ENCODE measurements at places on chromosomes 12 and 14. TPM values are rescaled to one million over a fixed set of nuclear protein-coding genes. Genes with fewer than 3 reads are reported as not detected.

DNA sequence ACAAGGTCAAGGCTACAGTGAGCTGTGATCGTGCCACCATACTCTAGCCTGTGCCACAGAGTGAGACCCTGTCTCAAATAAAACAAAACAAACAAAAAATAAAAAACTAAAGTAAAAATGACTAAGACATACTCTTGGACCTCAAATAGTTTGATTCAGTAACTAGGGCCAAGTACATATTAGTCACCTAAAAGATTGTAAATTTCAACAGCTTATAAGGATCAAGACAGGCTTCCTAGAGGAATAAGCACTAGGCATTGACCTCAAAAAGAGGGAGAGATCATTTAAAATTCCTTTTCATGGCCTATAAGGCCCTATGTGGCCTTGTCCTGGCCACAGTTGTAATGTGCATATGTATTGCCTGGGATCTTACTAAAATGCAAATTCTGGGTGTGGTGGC, 46.0 kb upstream of the CHST11 start:
- H3K27ac ChIP-seq: no peak overlapping the region
- no peak overlapping the region for H3K4me3 ChIP-seq
- H3K36me3 ChIP-seq: no peaks in the 10 kb centered on the region
- DNase-seq: no peak

Gene PPFIA2
- total RNA-seq: 7.3 TPM

Gene ADAMTS20
- total RNA-seq: not detected

GRCh38 chr14:68177728-68178127, 358.1 kb downstream of the RAD51B start:
- no peak overlapping the region for H3K4me3 ChIP-seq
- peaks cover 11% of the 10 kb centered on the region for H3K4me1 ChIP-seq
- H3K36me3 ChIP-seq: no peaks in the 10 kb centered on the region
- no peaks in the 10 kb centered on the region for H3K27me3 ChIP-seq

Gene PIK3C2G
- total RNA-seq: not detected

- no peaks in the 10 kb centered on the region for H3K27me3 ChIP-seq
- H3K4me3 ChIP-seq: no peak overlapping the region
- peaks cover 2% of the 10 kb centered on the region for H3K4me1 ChIP-seq
- DNase-seq: no peak
- H3K36me3 ChIP-seq: peaks cover 90% of the 10 kb centered on the region
- H3K27ac ChIP-seq: no peak overlapping the region
Measured at GRCh38 chr12:49038291-49038955, 19.8 kb upstream of the PRKAG1 start.

- no peak for DNase-seq
- H3K27ac ChIP-seq: no peak overlapping the region
- H3K4me3 ChIP-seq: no peak overlapping the region
- H3K27me3 ChIP-seq: no peaks in the 10 kb centered on the region
- peaks cover 31% of the 10 kb centered on the region for H3K36me3 ChIP-seq
Measured at GRCh38 chr14:34782031-34782430, 67.6 kb upstream of the CFL2 start.

GRCh38 chr14:101111620-101112290, 208.2 kb upstream of the RTL1 start:
- H3K4me3 ChIP-seq: no peak overlapping the region
- no peak overlapping the region for H3K27ac ChIP-seq
- peak; percentile 8 for DNase-seq
- no peaks in the 10 kb centered on the region for H3K27me3 ChIP-seq
- no peaks in the 10 kb centered on the region for H3K4me1 ChIP-seq
- no peaks in the 10 kb centered on the region for H3K36me3 ChIP-seq

GRCh38 chr14:58716706-58717105, 78.9 kb downstream of the DACT1 start:
- no peaks in the 10 kb centered on the region for H3K4me1 ChIP-seq
- H3K4me3 ChIP-seq: no peak overlapping the region
- no peak overlapping the region for H3K27ac ChIP-seq
- no peak for DNase-seq
- no peaks in the 10 kb centered on the region for H3K27me3 ChIP-seq

DNA sequence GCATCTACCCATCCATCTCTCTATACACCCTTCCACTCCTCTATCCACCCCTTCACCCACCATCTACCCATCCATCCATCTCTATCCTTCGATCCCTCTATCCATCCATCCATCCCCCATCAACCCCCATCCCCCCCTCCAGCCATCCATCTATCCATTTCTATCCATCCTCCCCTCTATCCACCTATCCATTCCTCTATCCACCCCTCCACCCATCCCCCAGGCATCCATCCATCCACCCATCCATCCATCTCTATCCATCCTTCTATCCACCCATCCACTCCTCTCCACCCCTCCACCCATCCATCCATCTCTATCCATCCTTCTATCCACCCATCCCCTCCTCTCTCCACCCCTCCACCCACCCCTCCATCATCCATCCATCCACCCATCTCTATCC, 17.5 kb upstream of the GPR132 start:
- H3K4me3 ChIP-seq: no peak overlapping the region
- peaks cover 3% of the 10 kb centered on the region for H3K27me3 ChIP-seq
- no peak overlapping the region for H3K27ac ChIP-seq
- peaks cover 14% of the 10 kb centered on the region for H3K4me1 ChIP-seq
- H3K36me3 ChIP-seq: no peaks in the 10 kb centered on the region

GRCh38 chr12:24705216-24705615, 243.7 kb downstream of the BCAT1 start:
- no peaks in the 10 kb centered on the region for H3K36me3 ChIP-seq
- no peak for DNase-seq
- H3K4me3 ChIP-seq: no peak overlapping the region
- peaks cover 9% of the 10 kb centered on the region for H3K4me1 ChIP-seq

- no peak overlapping the region for H3K27ac ChIP-seq
- H3K27me3 ChIP-seq: no peaks in the 10 kb centered on the region
- H3K4me1 ChIP-seq: no peaks in the 10 kb centered on the region
- no peaks in the 10 kb centered on the region for H3K36me3 ChIP-seq
- DNase-seq: no peak
Measured at GRCh38 chr14:93368996-93369712, 22.2 kb downstream of the COX8C start.

- H3K27me3 ChIP-seq: no peaks in the 10 kb centered on the region
- no peak overlapping the region for H3K4me3 ChIP-seq
- DNase-seq: no peak
- peak overlapping the region; percentile 72 for H3K27ac ChIP-seq
Measured at GRCh38 chr14:70881549-70882177, 25.6 kb upstream of the PCNX1 start.

- H3K27ac ChIP-seq: no peak overlapping the region
- no peak overlapping the region for H3K4me3 ChIP-seq
- no peaks in the 10 kb centered on the region for H3K36me3 ChIP-seq
- no peaks in the 10 kb centered on the region for H3K27me3 ChIP-seq
Measured at GRCh38 chr12:69931569-69931968, 106.5 kb downstream of the MYRFL start.

DNA sequence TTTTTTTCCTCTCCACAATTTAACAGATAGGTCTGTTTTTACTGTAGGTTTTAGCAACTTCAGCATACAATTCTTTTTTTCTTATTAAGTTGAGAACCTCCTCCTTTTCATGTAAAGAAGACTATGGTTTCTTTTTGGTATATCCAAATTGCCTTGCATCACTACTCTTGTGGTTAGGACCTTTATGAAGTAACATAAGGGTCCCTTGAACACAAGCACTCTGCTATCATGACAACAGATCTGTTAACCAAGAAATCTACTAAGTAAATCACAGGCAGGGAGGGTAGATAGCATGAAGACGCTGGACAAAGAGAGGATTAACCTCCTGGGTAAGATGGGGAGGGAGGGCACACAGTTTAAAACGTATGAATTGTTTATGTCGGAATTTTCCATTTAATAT, 380.6 kb downstream of the CCDC91 start:
- H3K4me3 ChIP-seq: no peak overlapping the region
- no peaks in the 10 kb centered on the region for H3K36me3 ChIP-seq
- no peaks in the 10 kb centered on the region for H3K27me3 ChIP-seq
- DNase-seq: no peak

DNA sequence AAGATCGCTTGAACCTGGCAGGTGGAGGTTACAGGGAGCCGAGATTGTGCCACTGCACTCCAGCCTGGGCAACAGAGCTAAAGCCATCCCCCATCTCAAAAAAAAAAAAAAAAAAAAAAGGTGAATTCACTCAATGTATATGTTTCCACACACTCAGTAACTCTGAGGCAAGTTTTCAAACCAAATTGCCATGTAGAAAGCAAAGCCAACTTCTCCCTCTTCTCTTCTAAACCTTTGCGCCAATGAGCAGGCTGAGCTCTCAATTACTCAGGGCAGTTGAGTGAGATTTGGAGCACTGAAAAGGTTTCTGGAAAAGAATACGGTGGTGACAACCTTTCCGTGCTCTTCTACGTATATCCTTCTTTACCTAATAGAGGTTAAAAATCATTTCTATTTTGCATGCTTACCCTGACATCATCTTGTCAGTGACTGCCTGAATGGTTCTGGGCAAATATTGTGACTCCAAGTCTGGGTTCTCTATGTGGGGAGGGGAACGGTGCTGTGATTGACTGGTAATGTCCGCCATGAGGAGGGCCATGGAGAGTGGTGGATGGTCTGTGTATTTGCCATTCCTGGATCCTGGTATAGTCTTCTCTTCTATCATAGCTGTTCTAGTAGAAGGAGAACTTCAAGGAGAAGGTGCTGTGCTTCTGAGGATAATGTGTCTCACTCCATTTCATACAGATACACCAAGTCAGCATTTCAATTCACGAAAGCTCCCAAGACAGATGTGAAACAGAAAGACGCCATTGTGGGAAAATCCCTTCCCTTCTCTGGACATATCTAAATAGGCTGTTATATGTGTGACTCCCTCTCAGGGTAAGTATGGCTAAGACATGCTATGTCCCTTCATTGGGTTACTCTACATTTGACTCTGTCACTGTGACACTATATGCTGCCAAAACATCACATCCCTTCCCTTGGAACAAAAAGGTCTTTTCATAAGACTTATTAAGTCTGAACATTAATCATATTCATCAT, 46.2 kb upstream of the MED13L start:
- H3K36me3 ChIP-seq: no peaks in the 10 kb centered on the region
- H3K4me3 ChIP-seq: no peak overlapping the region

GRCh38 chr12:62841846-62842245, 93.1 kb downstream of the PPM1H start:
- DNase-seq: peak; percentile 31
- H3K36me3 ChIP-seq: no peaks in the 10 kb centered on the region
- no peaks in the 10 kb centered on the region for H3K27me3 ChIP-seq
- no peak overlapping the region for H3K27ac ChIP-seq
- H3K4me3 ChIP-seq: no peak overlapping the region

Gene TRHDE
- 21.0 TPM for total RNA-seq

- peaks cover 20% of the 10 kb centered on the region for H3K4me1 ChIP-seq
- H3K36me3 ChIP-seq: no peaks in the 10 kb centered on the region
- DNase-seq: no peak
- H3K4me3 ChIP-seq: no peak overlapping the region
- H3K27ac ChIP-seq: no peak overlapping the region
Measured at GRCh38 chr12:1213205-1213604, 222.2 kb downstream of the ERC1 start.

Gene RPGRIP1
- 0.20 TPM for total RNA-seq

DNA sequence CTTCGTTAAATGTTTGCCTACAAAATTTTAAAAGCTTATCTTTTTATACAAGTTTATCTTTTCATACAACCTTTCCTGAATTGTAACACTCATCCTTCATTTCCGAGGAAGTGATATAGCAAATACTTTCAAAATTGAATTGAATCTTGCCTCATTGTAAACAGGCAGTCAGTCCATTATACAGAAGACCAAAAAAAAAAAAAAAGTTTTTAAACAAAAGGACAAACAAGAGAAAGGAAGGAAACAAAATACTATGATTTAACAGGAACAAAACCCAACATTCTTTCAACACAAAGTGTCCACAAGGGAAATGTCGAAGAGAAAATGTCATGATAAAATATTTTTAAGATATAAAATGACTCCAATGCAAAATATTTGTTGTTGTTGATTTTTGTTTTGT, 8.5 kb downstream of the ATF7 start:
- peaks cover 22% of the 10 kb centered on the region for H3K4me1 ChIP-seq
- DNase-seq: no peak
- no peaks in the 10 kb centered on the region for H3K36me3 ChIP-seq
- no peaks in the 10 kb centered on the region for H3K27me3 ChIP-seq

Gene SOCS2
- total RNA-seq: 37.3 TPM

Gene MYO1H
- total RNA-seq: 0.46 TPM

- no peaks in the 10 kb centered on the region for H3K4me1 ChIP-seq
- no peaks in the 10 kb centered on the region for H3K27me3 ChIP-seq
- H3K27ac ChIP-seq: no peak overlapping the region
Measured at GRCh38 chr14:94542111-94542810, 19.0 kb upstream of the SERPINA4 start.

DNA sequence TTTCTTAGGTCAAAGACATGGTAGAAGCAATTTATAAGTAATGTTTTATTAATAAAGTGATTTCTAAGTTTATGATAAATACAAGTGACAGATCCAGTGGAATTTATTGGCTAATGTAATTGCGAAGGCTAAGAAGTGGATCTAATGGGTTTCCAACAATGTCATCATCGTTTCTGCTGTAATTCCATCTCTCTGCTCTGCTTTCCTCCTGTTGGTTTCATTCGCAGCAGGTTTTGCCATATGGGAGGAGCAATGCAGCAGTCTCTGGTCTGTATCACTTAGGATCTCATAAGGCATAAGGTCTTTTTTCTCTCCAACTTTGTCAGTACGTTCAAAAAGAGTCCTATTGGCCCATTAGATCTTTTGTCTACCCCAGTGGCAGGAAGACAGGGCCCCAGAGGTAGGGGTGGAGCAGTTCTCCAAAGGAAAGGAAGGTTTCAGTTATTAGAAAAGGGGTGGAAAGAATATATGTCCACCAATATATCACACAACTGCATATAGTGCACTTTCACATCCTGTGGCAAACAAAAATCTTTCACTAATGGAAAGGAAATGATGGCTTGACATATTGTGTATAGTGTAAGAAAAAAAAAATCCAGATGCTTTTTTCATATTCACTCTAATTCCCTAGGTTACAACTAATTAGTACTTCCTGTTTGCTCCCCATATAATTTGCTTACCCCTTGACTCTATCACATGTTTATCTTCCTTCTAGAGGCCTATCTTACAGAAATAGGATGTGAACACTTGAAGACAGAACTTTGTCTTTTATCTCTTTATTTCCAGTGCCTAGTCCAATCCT, 451.3 kb downstream of the ZFP36L1 start:
- H3K36me3 ChIP-seq: no peaks in the 10 kb centered on the region
- no peak overlapping the region for H3K27ac ChIP-seq
- H3K4me3 ChIP-seq: no peak overlapping the region
- no peaks in the 10 kb centered on the region for H3K4me1 ChIP-seq
- no peaks in the 10 kb centered on the region for H3K27me3 ChIP-seq
- DNase-seq: no peak
